ENCODE measurements at places on chromosomes 7 and 10.
A peak's percentile ranks its signal among the peaks of the same experiment; 100 is the strongest.

DNA sequence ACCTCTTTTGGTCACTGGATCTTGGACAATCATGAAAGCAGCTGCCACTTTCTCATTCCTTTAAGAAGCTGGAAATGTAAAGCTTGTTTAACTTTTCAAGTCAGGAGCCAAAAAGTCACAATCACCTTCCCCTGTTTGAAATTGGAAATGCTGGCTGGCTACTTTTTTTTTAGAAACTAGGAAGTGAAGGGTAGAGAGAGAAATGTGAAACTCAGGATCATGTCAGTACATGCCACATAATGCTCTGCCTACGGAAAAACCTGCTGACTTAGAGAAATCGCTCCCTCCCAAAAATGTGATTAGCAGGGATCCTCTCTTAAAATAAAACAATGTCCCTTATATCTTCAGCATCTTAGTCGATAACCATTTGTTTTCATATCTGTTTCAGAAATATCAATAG is 188.4 kb upstream of the C7orf33 start:
- DNase-seq = peak; percentile 1

- DNase-seq = no peak
These were observed 6.3 kb downstream of the BET1 start for GRCh38 chr7:93997868-93998267.

- no peak for DNase-seq
These were observed 138.1 kb downstream of the VTI1A start for GRCh38 chr10:112585126-112585525.

GRCh38 chr10:88114368-88114767 is 250.9 kb downstream of the PTEN start:
- DNase-seq = peak; percentile 33

- DNase-seq = no peak
These were observed 64.2 kb upstream of the GNAI1 start for GRCh38 chr7:80070391-80070790.

- no peak for DNase-seq
These were observed 425.5 kb downstream of the CNTNAP2 start for GRCh38 chr7:146542101-146542500.

DNA sequence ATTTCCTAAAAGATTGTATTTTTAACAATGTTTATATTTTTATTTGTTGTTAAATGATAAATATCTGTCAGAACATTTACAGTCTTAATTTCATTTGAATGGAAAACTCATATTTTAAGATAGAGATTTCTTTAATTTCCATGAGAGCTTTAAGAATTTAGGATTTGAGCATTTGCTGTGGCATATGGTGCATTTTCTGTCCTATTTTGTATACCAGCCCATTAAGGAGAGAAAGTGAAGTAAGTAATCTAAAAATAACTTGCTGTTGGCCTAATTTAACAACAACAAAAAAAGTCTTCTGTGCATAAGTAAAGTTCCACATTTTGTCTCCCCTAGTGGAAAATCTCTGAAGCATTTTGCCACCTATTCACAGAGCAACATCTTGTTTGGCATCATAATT is 190.9 kb upstream of the PPP1R3A start:
- DNase-seq = no peak

- peak; percentile 86 for DNase-seq
These were observed 512 bp downstream of the OSBPL3 start for GRCh38 chr7:24979470-24979862.

DNA sequence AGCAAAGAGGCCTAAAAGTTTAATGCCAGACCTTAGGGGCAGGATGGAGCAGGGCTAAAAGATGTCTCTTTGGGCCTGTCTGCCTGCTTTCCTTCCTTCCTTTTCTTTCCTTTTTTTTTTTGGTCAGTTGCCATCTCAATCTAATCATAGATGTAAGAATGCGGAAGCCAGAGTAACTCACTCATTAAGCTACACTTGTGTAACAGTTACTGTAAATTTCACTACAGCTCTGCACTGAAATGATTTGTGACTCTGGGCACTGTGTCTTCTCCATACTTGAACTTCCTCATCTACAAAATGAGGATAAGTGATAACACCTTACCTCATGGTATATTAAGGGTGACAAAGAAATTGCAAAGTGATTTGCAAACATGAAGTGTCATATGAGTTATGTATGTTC is 75.5 kb upstream of the AGK start:
- DNase-seq = no peak

DNA sequence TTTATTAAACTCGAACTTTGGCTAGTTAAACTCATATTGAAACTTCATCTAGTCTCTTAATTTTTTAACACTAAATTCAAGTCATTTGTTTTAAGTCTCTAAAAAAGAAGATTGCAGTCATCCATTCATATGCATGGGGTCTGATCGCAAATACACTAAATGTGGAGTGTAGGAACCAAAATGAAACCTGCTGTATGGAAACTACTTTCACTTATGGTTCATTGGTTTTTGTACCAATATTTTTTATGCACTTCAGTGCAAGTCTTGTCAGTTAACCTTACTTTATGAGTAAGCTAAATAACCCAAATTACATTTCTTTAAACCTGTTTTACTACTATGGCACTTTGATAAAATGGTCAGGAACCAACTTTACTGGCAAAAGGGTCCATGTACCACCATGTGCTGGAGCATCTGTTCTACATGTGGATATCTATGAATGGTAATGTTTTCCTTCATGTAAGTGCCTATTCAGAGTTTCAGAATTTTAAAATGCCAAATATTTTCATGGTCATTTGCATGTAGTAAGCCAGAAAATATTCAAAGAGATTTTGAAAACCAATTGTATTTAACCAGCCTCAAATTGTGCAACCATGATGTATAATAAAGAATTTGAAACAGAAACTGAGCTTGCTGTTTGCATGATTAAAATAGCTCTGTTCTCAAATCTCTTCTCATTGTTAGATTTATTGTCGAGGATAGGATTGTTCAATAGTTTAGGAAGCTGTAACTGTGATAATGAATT is 7.6 kb upstream of the SUPV3L1 start:
- no peak for DNase-seq

- peak; percentile 77 for DNase-seq
These were observed 305.8 kb downstream of the PLXNA4 start for GRCh38 chr7:132270517-132270916.

DNA sequence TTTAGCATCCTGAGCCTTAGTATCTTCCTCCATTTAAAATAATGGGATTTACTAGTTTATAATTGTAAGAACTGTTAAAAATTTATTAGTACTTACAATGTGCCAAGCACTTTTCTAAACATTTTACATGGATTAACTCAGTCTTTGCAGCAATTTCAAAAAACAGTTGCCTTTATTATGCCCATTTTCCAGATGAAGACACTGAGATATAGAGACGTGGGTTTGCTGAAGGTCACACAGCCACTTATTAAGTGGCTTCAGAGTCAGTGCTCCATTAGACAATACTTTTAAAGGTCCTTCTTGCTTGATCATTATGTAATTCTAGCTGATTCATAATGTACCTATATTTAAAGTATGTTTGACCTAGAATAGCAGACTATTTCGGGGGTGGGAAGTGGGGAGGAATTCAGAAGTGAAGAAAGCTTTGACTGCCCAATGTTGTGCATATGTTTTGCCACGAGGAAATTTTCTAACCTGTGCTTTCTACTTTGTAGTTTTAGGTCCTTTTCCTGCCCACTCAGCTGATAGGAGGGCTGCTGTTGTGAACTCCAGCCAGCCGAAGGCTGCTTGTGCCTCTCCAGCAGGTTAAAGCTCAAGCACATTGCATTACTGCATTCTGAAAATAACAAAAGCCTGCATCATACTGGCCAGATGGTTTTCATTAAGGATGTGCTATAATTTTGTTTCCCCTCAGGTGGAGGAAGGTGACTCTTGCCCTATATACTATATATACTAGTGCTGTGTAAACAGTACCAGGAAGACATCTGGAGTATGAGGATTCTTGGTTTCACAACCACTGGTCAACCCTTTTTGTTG is 4.3 kb downstream of the PLEKHA8 start:
- peak; percentile 4 for DNase-seq

GRCh38 chr7:104955276-104955675 is 58.7 kb upstream of the KMT2E start:
- DNase-seq = no peak

DNA sequence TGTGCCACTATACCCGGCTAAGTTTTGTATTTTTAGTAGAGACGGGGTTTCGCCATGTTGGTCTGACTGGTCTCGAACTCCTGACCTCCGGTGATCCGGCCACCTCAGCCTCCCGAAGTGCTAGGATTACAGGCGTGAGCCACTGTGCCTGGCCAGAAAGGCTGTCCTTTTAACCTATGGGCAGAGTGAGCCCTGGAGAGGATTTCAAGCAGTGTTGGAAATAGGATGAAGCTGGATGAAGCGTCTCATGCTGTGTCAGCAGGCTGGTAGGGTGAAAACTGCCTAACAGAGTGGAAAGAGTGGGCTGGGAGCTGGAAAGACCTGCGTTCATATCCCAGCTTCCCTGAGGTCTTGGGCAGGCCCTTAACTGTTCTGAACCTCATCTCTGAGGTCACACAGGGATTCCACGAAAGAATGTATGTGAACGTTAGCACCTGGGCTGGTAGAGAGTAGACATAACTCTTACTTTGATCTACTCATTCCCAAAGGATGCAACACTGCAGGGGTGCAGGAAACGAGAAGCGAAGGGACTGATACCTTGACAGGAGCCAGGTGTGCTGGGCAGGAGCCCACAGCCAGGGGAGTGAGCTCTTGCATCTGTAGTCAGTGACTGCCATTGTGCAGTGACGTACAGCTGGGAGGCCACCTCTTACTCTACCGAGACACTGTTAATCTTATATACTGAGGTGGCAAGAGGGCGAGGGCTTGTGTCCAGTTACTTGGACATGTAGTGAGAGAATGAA is 34.1 kb downstream of the WBP1L start:
- DNase-seq = no peak

- no peak for DNase-seq
These were observed 99.2 kb downstream of the FOXL3 start for GRCh38 chr7:388961-389701.

GRCh38 chr7:50304129-50304910 is at the start of gene IKZF1:
IKZF1 (plus strand) TSS chr7:50304716; CDS start chr7:50319062, 14,346 bp downstream.
- DNase-seq = peak; percentile 35

DNA sequence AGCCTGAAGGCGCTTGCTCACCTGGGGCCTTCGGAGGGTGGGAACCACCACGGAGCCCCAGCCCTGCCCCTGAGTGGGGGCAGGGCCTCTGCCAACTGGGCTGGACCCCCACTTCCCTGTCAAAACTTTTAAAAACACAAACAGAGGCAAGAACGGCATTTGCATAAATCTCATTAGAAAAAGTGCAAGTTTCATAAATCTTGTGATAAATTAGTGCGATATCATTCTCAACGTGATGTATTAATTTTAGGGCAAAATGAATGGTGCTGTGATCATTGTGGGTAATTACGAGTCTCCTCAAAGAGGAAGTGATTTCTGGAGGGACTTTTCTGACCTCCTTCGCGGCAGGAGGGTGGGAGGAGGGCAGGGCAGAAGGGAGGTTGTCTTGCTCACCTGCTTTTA is 98.3 kb downstream of the CDH23 start:
- DNase-seq = no peak

DNA sequence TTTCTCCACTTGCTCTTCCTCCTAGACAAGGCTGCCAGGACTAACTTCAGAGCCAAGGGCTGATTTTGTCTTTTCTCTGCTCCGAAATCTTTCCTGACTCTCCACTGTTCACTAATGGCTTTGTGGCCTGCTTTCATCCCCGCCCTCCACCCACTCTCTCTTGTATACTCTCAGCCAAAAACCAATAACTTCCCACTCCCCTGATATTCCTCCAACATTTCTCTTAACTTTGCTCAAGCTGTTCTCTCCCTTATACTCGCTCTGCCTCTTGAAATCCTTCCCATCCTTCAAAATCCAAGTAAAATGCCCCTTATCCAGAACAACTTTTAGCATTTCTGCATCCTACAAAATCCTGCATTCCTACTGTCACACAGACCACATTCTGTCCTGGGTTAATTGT is 214.8 kb downstream of the PHTF2 start:
- DNase-seq = no peak

DNA sequence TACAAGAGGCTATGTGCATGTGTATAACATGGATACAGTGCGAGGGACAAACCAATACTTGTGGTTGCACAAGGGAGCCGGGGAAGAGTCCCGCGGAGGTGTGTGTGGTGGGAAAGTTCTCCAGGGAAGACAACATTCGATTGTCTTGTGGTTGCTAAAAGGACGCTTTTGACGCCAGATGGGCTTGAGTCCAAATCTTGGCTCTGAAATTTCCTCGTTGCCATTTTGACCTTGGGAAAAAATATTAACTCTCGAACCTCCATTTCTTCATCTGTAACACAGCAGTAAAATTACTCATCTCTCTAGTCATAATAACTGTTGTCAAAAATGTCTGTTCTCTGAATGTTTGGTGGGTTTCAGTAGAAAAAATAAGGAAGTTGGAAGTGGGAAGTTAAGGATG is 16.5 kb downstream of the PLXDC2 start:
- no peak for DNase-seq

DNA sequence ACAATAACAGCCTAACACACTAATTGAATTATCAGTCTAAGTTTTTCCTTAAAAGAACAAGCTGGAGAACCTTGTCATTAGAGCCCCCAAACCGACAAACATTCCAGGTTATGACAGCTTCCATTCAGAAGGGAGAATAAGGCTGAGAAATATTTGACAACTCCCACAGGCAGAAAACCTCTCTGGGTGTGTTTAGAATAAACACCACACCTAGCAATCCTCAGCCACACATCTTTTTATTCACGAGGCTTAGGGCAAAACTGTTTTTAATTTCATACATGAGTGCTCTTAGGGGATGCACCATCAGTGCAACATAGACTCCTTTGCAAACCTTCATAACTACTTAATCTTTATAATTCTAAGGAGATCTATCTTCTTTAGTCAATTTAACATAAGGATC is 24.2 kb downstream of the STN1 start:
- no peak for DNase-seq

GRCh38 chr10:8417631-8418030 is 363.1 kb downstream of the GATA3 start:
- DNase-seq = no peak

DNA sequence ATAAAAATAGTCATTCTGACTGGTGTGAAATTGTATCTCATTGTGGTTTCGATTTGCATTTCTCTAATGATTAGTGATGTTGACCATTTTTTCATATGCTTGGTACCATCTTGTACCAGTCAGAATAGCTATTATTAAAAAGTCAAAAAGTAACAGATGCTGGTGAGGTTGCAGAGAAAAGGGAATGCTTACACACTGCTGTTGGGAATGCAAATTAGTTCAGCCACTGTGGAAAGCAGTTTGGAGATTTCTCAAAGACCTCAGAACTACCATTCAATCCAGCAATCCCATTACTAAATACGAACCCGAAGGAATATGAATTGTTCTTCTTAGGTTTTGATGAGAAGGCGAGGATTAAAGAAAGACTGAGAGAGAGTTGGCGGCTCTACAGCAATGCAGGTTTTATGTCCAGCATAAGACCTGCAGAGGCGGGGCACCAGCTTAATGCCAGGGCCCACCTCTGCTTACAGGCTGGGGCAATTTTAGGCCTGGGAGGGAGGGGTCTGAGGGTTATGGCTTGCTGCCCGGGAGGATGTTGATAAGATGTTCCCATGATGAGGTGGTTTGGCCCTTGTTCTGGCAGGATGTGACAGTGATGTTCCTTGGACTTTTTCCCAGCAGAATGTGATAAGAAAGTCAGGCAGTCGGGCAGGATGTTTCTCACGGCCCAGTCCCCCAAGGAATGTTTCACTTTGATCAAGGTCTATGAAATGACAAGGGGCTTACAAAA is 74.4 kb downstream of the MEST start:
- no peak for DNase-seq

- DNase-seq = peak; percentile 58
These were observed 444.0 kb upstream of the MGMT start for GRCh38 chr10:129023082-129023481.
